ENCODE measurements at places on chromosomes 7 and 10. TPM values are rescaled to one million over a fixed set of nuclear protein-coding genes. Genes with fewer than 3 reads are reported as not detected.

The FOXP2 gene
- total RNA-seq, result 1.9 TPM

The TMEM270 gene
- not detected for total RNA-seq

The NUTM2E gene
- total RNA-seq, result not detected

DNA sequence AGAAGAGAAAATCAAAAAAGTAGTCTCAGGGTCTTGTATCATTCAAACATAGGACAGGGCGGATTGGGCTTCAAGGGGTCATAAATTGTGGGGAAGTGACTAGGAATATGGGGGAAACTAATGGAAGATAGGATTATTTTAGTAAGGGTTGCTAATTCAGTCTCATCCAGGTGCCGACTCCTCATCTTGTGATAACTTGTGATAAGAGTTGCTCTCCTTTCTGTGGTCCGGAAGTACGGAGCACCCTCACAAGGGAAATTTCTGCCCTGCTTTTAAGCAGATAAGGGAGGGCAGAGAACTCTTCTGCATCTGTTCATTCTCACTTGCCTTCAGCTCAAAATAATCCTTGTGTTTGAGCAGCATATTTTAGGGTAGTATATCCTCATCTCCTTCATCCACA, 436.4 kb upstream of the LRGUK start:
- DNase-seq, result no peak

DNA sequence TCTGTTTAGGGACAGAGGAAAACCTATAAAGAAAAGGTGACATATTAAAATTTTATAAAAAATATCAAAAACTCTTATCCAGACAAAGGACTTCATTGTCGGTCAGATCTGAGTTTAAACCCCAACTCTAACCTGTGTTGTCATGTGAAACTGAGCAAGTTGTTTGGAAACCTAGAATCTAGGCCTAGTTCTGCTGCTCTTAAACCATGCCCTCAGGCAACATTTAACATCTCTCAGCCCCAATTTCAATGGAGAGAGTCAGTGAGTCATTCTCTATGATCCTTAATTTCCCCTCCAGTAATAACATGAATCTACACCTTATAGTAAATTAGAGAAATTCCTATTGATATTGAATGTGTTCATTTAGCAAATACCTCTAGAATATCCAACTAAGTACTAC, 192.3 kb downstream of the IMMP2L start:
- peak; percentile 50 for DNase-seq

DNA sequence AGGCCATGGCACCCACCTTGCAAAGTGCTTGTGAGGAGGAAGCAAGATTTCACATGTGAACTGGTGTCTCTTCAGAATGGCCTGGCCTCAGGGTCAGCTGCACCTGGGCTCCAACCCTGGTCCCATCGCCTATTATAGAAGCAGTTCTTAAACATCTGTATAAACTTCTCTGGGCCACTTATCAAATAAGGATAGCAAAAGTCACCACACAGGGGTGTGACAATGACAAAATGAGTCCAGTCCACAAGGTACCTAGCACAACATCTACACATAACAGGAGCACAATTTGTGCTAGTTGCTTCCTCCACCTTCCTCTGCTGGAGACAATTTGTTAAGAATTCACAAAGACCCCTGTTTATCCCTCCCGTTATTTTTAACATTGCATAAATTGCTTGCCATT, 340.6 kb upstream of the ZMIZ1 start:
- DNase-seq, result no peak

DNA sequence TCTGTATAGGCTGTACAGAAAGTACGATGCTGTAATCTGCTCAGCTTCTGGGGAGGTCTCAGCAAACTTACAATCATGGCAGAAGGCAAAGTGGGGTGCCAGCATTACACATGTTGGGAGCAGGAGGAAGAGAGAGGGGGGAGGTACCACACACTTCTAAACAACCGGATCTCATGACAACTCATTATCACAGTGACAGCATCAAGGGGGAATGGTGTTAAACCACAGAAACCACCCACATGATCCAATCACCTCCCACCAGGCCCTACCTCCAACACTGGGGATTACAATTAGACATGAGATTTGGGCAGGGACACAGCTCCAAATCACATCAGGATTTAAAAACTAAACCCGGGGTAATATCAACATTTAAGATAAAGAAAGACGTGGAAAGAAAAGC, 468.8 kb upstream of the AUTS2 start:
- DNase-seq, result no peak

Measured in renal cortical epithelial cell (primary cell).